SK-N-MC (cell line): ENCODE measurements at places on chromosomes 5 and 9.

GRCh38 chr5:79495311-79495710, 18.6 kb downstream of the HOMER1 start:
- no peak for DNase-seq

GRCh38 chr9:102832814-102833213, 162.3 kb upstream of the CYLC2 start:
- DNase-seq, result no peak

- DNase-seq, result no peak
Observed at GRCh38 chr9:127118597-127119319, 3.7 kb downstream of the ANGPTL2 start.

DNA sequence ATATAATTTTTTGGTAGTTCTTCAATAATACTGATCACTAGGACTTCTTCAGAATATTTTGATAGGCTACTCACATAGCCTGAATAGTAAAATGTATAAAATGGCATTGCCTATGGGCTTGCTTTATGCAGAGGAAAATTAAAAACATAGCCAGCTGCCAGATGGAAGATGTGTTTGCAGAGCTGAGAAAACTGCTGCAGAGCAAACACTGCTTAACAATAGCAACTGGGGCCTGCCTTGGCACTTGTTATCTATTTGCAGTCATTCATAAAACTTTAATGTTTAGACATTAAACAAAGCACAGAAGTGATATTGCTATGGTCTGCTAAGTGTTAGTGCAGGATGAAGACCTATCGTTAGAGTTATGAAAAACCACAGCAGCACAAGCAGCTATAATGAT, 151.5 kb upstream of the SMC2 start:
- DNase-seq, result no peak

DNA sequence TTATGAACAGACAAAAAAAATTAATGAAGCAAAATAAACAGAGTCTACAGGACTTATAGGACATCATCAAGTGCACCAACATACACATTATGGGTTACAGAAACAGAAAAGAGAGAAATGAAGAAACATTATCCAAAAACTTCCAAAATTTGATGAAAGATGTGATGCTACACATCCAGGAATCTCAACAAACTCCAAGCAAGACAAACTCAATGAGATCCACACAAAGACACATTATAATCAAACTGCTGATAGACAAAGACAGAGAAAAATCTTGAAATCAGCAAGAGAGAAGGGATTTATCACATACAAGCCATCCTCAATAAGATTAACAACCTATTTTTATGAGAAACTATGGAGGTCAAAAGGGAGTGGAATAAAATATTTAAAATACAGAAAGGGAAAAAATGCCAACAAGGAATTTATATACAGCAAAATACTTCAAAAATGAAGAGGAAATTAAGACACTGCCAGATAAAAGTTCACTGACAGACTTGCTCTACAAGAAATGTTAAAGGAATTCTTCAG, 101.0 kb downstream of the NR2F1-AS1 start:
- no peak for DNase-seq

GRCh38 chr5:172630082-172630481, 11.0 kb upstream of the NEURL1B start:
- DNase-seq, result no peak
